ENCODE measurements at places on chromosomes 6 and 20. TPM values are rescaled to one million over a fixed set of nuclear protein-coding genes. Genes with fewer than 3 reads are reported as not detected.

Gene WFDC5
- not detected for total RNA-seq

Gene BTNL2
- not detected for total RNA-seq

- DNase-seq, result no peak
These were observed 1514.1 kb upstream of the DEFB115 start for GRCh38 chr20:29743101-29743931.

- no peak for DNase-seq
These were observed 35.3 kb downstream of the ESR1 start for GRCh38 chr6:151842816-151843215.

DNA sequence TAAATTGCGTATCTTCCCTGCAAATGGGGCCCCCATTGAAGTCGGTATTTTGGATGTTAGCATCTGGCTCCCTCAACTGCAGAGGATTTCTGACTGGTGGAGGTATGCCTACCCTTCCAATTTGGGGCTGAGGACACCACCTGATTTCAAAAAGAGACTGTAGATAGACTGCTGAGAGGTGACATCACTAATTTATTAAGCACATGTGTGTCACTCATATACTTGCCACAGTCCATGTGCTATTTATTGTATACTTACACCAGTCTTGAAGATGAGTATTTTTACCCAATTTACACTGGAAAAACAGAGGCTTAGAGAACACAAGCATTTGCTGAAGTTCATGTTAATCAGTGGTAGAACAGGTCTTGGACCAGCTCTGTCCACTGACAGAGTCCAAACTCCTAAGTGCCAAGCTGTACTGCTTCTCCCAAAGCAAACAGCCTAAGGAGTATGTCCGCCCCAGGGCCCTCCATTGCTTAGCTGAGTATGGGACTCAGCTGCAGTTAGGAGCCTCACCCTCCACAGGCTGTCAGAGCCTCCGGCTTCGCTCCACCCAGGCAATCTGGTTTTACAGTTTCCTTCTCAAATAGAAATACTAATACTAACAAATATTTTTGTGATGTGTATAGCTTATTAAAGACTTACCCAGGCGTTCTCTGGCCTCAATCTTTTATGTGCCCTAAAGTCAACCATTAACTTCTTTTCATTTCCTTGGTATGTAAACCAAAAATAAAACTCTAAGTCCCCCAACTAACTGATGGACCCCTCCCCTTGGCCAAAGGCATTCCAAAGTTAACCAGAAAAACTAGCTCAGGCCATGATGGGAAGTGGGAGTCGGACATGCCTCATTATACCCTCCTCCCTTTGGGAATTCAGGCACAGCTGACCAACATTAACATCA lies 17.5 kb downstream of the RIN2 start:
- DNase-seq, result no peak

Gene HCRTR2
- not detected for total RNA-seq

Gene MCCD1
- total RNA-seq, result not detected

Gene RAB44
- total RNA-seq, result 0.08 TPM

Gene TOX2
- total RNA-seq, result 1.7 TPM

GRCh38 chr6:154749341-154749740 lies 16.1 kb downstream of the SCAF8 start:
- DNase-seq, result no peak

DNA sequence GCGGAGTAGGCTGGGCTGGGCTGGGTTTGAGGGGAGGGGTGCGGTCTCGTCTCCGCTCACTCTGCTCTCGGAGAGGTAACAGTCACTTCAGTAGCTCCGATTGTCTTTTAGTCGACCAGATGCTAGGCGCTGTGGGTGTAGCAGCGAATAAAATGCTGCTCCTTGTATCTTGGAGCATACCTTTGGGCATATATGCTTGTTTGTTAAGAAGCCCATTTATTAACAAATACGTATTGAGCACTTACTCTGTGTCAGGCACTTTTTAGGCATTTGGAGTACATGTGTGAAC lies 545 bp downstream of the ACTR5 start:
- DNase-seq, result no peak

- DNase-seq, result no peak
These were observed 219.5 kb downstream of the HACE1 start for GRCh38 chr6:104640150-104640700.
